CD4-positive, alpha-beta T cell treated with Interleukin-4 for 4 hours (primary cell): ENCODE measurements at places on chromosomes 6 and 20.

DNA sequence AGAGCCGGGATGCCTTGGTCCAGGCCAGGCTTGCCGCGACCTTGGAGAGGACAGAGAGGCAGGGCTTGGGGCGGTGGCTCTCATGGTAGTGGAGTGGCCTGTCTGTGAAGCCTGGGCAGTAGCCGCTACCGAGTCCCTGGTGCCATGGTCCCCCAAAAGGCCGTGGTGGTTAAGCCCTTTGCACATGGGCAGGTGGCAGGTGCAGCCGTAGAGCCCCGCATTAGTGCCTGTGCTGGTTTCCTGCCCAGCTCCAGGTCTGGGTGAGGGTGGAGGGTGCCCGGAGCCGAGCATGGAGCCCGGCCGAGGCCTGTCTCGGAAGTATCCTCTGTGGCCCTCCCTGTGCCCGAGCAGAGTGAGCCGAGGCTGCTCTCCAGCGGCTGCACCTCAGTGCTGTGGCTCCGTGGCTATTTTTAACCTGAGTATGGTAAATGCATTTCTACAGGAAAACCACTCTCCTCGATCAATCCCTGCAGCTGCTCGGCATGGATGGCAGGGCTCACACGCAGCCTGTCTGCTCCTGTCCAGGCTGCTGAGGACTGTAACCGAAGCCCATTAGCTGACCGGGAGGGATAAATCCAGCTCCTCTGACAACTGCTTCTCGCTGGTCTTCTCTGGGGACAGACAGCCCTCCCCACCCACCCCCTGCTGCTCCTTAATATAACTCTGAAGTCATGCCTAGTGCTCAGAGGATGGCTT lies 36.3 kb upstream of the GATA5 start:
- no peak for DNase-seq

- DNase-seq = no peak
Measured at GRCh38 chr20:10217721-10218410, 764 bp upstream of the SNAP25 start.

GRCh38 chr6:41935685-41936072 lies 5.9 kb downstream of the CCND3 start:
- DNase-seq = no peak

GRCh38 chr6:105510746-105511145 lies 107.9 kb upstream of the PREP start:
- DNase-seq = no peak

DNA sequence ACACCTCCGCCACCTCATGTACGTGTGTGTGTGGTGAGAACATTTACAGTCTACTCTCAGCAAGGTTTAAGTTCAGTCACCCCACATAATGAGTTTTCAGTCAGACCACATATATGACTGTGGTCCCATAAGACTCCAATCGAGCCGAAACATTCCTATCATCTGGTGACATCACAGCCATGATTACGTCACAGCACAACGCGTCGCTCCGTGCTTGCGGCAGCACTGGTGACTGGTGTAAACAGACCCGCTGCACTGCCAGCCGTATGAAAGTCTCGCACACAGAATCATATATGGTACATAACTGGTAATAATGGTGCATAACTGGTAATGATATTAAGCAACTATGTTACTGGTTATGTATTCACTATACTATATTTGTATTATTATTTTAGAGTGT lies 150.7 kb downstream of the DLL1 start:
- no peak for DNase-seq

GRCh38 chr6:134035823-134036296 lies 16.6 kb downstream of the SLC2A12 start:
- DNase-seq = no peak

DNA sequence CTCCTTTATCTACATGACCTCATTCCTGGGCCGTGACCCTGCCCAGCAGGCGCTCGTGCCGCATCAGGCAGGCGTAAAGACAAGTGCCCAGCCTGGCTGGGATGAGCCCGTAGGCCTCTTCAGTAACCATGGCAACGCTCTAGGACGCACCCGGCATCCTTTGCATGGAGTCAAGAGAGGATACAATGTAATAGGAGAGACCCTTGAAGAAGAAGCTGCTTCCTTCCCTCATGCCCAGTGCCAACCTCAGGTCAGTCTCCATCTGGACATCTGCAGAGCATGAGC lies 5.0 kb upstream of the LSM14B start:
- no peak for DNase-seq

DNA sequence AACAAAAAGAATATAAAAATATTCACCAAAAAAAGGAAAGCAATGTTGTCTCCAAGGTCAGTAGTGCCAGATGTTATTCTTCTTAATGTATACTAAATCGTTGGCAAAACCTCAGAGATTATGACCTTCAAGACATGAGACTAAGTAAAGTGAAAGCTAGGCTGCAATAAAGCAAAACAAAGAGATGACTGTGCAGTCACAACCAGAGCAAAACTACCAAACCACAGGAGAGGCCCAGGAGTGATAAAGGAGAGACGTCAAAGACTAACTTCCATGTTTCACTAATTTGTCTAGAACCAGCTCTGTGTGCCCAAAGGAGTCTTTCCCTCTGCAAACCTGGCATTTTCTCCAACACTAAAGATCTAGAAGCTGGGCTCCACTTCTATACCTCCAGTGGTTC lies 155.9 kb upstream of the POU3F2 start:
- DNase-seq = no peak

GRCh38 chr20:61203320-61203719 lies 48.7 kb upstream of the CDH4 start:
- DNase-seq = no peak

DNA sequence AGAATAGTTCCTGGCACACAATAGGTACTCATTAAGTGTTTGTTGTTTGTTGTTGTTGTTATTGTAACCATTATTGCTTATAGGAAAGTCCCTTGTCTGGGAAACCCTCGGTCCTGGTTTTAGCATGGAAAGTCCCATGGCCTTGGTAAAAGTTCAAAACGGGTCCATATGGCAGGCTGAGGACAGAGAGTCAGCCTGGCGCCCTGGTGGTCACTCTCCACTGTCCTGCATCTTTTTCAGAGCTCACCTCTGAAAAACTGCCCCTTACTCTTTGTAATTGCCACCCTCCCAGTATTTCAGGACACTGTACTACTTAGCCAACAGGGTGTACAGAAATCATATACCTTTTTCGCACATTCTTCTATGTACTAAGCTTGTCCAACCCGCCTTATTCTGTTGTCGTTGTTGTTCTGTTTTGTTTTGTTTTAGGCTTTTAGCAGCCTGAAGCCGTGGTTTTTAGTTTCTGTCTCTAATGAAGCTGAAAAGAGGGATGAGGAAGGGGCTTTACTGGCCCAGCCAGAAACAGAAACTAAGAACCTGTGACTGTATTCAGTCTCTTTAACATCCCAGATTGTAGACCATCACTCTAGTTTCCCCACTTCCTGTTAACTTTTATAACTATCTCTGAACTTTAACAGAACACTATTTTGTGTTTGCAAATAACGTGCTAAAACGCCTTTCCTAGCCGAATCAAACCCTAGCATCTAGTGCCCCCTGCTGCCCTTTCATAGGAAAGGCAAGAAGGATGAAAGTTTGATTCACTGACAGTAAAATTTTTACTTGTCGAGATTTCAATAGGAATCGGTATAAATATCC lies 7.6 kb upstream of the TMEM14A start:
- peak; percentile 77 for DNase-seq

DNA sequence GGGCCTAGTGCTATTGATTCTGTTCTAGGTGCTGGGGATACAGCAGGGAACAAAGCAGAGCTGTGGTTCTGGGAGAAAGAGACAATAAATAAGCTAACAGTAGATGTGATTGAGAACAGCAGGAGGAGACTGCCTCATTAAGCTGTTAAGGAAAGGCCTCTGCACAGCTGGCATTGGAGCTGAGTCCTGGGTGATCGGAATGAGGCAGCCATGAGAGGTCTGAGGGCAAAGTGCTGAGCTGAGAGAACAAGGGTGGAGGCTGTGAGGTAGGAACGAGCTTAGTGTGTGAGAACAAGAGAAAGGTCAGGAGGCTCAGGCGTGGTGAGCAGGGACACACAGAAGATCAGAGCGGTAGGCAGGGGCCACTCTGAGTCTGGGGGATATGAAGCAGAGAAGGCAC lies 18.3 kb downstream of the DDX27 start:
- no peak for DNase-seq
